ENCODE measurements at places on chromosomes 1 and 21. TPM values are rescaled to one million over a fixed set of nuclear protein-coding genes. Genes with fewer than 3 reads are reported as not detected.

Gene IRF6
- 0.17 TPM for total RNA-seq

Gene ELAPOR1
- 32.7 TPM for total RNA-seq

DNA sequence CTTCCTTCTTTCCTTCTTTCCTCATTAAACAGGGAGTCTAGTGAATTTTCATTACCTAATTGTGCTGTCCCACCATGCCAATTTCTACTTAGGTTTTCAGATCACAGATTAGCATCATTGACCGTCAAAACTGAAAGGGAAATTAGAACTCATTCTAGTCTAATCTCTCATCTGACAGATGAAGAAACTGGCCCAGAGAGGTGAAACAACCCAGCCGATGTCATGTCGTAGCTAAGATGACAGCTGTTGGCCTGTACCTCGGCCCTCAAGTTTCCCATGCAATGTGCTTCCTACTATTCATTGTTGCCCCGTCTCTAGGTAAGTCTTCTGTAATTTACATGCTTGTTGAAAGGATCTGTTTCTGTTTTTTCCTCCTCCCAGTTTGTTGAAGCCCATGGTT lies 128.2 kb upstream of the KIAA0040 start:
- no peak overlapping the region for H3K27ac ChIP-seq
- H3K36me3 ChIP-seq, result no peaks in the 10 kb centered on the region
- no peak overlapping the region for H3K4me3 ChIP-seq
- H3K4me1 ChIP-seq, result peaks cover 12% of the 10 kb centered on the region

GRCh38 chr1:220409771-220410595 lies 118.0 kb upstream of the MARK1 start:
- H3K4me3 ChIP-seq, result no peak overlapping the region
- no peak for DNase-seq
- no peak overlapping the region for H3K27ac ChIP-seq
- H3K36me3 ChIP-seq, result no peaks in the 10 kb centered on the region

DNA sequence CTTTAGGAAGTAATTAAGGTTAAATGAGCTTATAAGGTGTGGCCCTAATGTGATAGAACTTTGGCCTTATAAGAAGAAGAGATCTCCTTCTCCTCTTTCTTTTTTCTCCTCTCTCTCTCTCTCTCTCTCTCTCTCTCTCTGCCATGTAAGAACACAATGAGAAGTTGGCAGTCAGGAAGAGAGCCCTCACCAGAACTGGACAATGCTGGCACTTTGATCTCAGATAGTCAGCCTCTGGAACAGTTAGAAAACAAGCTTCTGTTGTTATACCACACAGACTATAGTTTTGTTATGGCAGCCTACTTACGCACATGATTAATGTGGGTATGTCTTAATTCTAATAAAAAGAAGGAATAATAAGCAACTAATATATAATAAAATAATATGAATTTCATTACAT lies 444.2 kb upstream of the LRRC7 start:
- H3K4me3 ChIP-seq, result no peak overlapping the region
- no peaks in the 10 kb centered on the region for H3K36me3 ChIP-seq
- H3K27ac ChIP-seq, result no peak overlapping the region

GRCh38 chr1:91781901-91782622 lies 103.9 kb downstream of the TGFBR3 start:
- no peak overlapping the region for H3K4me3 ChIP-seq
- no peak for DNase-seq
- H3K36me3 ChIP-seq, result peaks cover 12% of the 10 kb centered on the region
- H3K27ac ChIP-seq, result no peak overlapping the region
- H3K27me3 ChIP-seq, result peaks cover 2% of the 10 kb centered on the region
- no peaks in the 10 kb centered on the region for H3K4me1 ChIP-seq

DNA sequence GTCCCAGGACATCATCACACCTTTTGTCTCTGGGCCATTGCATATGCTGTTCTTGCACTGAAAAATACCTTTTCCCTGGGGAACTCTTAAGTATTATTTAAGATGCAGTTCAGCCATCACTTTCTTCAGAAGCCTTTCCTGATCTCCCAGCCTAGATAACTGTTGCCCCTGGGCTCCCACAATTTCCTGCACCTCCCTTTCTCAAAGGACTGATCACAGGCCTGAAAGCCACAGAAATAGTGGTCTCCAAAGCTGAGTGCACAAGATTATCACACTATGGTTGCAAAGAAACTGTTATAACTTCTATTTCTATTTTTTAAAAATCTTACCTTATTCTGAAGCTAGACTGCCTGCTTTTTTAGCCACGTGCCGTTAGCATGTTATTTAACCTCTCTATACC lies 2.8 kb upstream of the ZSCAN20 start:
- no peaks in the 10 kb centered on the region for H3K36me3 ChIP-seq
- H3K27ac ChIP-seq, result no peak overlapping the region
- H3K27me3 ChIP-seq, result no peaks in the 10 kb centered on the region
- peaks cover 24% of the 10 kb centered on the region for H3K4me1 ChIP-seq
- no peak for DNase-seq
- no peak overlapping the region for H3K4me3 ChIP-seq

GRCh38 chr1:10304295-10304694 lies 93.9 kb downstream of the KIF1B start:
- no peak for DNase-seq
- H3K4me3 ChIP-seq, result no peak overlapping the region
- H3K4me1 ChIP-seq, result peaks cover 9% of the 10 kb centered on the region
- peaks cover 8% of the 10 kb centered on the region for H3K36me3 ChIP-seq
- H3K27me3 ChIP-seq, result no peaks in the 10 kb centered on the region

GRCh38 chr1:100523038-100523652 lies 14.8 kb upstream of the GPR88 start:
- no peaks in the 10 kb centered on the region for H3K27me3 ChIP-seq
- H3K27ac ChIP-seq, result no peak overlapping the region
- H3K4me3 ChIP-seq, result no peak overlapping the region
- DNase-seq, result no peak

GRCh38 chr21:28654406-28654805 lies 338.3 kb downstream of the LTN1 start:
- H3K27me3 ChIP-seq, result no peaks in the 10 kb centered on the region
- peaks cover 2% of the 10 kb centered on the region for H3K36me3 ChIP-seq
- H3K4me3 ChIP-seq, result no peak overlapping the region
- peaks cover 6% of the 10 kb centered on the region for H3K4me1 ChIP-seq

All from activated T-helper 1 cell treated with anti-CD3 and anti-CD28 coated beads, Interleukin-12 subunit alpha, Interleukin-12 subunit beta, Interleukin-2, Interleukin-4 antibody, amounts not matched to agents 30 ng/mL and 10 ng/mL and 1 ng/mL, durations not matched to agents 14 hours and 24 hours and 36 hours (primary cell).